ENCODE measurements at places on chromosomes 3 and 15.
A peak's percentile ranks its signal among the peaks of the same experiment; 100 is the strongest.

DNA sequence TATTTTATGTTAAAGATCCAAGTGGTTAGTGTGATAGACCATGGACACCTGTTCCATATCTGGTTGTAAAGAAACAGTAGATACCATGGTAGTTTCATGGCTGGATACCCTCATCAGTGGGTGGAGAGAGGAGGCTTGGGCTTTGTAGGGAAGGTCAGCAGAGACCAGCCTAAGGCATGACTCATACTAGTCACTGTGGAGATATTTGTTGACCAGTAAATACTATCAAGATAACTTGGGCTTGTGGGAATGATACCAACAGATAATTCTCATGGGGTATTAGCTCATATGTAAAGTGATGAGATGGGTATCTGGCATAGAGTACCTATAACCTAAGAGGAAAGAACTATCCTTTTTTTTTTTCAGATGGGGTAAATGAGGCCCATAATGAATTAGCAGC is 354.5 kb downstream of the CACNA2D3 start:
- DNase-seq: no peak

DNA sequence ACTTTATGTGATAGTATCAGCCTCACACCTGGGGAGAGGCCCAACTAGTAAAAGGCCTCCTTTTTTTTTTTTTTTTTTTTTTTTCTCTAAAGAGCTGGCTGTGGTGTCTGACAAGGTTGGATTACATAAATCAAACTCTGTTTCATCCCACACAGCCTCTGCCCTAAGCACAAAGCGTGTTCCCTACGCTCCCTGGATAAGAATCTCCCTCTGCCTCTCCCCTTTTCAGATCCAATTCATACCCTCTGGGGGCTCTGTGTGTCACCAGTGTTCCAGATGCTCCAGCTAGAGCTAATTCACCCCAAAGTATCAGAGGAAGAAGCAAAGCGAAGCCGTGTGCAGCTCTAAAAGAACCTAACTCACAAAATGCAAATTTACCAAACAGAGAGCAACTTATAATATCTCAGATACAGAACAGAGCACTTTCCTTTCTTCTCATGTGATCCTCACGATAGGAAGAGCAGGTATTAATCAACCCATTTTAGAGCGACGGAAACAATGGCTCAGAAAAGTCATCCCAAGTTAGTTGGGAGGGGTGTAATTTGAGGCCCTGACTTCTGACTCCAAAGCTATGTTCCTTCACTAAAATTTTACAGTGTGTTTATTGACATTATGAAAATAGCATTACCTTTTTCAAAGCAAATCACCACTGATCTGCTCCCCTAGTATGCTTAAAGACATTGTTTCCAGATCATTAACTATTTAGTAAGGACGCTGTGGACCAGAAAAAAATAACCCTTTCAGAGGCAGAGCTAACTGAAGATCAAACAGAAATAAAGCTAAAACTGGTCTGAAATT is 12.4 kb downstream of the BMF start:
- no peak for DNase-seq

DNA sequence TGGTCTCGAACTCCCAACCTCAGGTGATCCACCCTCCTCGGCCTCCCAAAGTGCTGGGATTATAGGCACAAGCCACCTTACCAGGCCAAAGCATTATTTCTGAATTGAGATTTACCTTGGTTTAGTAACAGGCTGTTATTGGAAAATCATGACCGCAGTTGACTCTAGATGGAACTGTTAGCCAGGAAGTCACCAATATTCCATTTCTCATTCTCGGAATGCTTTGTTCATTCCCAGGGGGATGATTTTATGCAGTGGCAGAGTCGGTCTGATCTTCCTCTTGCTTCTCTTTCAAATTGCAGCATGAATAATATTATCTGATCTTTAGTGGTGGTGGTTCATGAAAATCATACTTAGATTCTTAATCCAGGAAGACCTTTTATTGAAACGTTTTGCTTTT is 195.5 kb upstream of the MBNL1 start:
- DNase-seq: no peak

DNA sequence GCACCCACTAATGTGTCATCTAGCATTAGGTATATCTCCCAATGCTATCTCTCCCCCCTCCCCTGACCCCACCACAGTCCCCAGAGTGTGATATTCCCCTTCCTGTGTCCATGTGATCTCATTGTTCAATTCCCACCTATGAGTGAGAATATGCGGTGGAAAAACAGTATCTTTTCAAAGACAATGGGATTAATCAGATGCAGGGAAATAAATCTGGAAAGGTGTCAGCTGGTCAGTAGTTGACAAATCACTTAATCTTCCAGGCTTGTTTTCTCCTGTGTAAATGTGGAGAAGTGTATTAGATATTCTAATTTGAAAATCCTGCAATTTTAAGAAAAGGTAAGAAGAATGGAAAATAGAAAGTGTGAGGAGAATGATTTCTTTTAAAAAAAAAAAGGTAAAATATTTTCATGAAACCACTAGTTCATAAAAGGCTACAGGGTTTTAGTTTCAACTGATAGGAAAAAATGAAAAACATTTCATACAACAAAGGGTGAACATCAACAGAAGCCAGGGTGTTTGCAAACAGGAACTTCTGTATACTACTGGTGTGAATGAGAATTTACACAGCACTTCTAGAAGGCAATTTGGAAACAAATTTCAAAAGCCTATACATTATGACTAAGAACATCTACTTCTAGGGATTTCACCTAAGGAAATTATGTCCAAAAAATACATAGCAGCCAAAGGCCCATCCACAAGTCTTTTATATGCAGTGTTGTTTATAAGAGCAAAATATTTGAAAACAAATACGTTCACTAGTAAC is 113.5 kb downstream of the CBLB start:
- DNase-seq: no peak

DNA sequence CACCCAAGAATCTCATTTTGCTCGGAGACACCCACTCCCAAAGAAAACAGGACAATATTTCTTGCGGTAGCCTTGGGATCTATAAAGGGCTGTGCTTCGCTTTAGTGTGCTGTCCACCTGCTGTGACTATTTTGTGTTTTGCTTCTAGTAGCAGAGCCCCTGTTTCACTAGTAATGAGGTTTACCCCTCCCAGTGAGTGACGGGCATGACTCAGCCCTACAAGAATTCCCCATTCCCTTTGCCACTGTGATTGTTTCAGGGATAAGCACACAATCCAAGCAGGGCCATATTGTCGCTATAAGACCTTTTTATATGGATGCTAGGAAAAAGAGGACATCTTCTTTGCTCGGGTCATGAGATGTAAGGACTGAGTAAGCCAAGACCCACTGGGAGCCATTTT is 62.5 kb upstream of the FOXB1 start:
- no peak for DNase-seq

- no peak for DNase-seq
Measured at GRCh38 chr3:25033407-25034029, 394.5 kb upstream of the RARB start.

DNA sequence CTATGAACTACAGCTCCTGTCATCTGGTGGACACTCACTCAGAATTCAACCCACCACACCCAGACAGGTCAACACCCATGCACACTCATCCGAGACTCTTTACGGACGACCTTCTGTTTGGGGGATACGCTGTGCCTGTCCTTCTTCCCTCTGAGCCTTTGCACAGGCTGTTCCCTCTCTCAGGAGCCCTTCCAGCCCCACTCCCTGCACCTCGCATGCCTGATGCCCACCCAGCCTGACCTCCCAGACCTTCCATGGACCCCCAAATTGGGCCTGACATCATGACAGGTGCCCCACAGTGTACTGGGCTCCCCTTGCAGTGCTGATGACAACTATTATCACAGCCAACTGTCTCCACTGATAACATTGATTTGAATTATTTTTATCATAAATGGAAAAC is 135.8 kb downstream of the NSMCE3 start:
- no peak for DNase-seq

- no peak for DNase-seq
Measured at GRCh38 chr15:96610757-96611156, 280.3 kb downstream of the NR2F2 start.

DNA sequence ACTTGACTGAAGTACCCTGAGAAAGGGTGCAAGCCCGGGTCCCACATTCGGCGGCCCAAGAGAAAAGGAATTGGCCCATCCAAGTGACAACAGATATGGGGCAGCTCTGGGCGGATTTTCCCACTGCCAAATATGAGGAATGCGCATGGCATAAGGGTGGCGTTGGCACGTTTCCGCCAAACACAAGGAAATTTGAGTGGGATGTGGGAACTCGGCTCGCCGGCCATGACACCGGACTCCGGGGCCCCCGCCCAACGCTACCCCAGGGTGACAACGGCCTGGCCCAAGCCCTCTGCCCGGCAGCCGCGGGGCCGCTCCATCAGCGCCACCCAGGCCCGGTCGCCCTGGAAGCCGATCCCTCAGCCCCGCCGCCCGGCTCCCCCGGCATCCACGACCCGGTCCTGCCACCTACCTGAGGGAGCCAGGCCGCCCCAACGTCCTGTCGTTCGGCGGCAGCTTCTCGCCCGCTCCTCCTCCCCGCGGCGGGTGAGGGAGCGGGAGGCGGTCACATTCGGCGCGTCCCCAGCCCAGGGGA is 449 bp downstream of the RAF1 start:
- DNase-seq: no peak

DNA sequence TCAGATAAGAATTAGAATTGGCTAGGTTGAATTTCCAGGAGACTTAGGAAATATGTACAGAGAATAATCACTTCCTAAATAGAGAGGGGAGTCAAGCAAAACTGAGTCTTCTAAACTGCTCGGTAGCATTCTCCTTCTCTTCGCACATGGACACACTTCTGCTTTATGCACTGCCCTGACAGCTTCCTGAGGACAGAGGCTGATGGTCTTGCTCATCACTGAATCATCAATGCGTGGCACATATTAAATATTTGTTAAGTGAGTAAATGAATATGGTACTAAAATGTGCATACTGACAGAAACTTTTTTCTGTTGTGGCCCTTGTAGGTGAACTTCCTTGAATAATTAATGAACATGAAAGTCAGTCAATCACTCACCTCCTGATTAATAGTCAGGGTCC is 315.5 kb downstream of the FHIT start:
- DNase-seq: no peak

DNA sequence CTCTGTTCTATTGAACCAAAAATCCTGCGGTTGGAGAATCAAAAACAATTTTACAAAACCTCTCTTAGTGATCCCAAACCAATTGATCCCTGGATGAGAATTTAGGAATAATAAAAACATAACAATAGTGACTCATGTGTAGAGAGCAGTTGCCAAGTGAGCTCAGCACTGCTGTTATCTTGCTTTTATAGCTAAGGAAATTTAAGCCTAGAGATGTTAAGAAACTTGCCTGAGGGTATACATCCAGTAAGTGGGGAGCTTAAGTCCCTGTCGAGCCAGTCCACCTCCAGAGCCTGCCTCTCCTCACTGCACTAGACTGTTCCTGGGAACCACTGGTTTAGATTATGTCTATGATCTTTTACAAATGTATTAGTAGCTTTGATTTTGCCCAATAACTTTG is 358.4 kb upstream of the LMCD1 start:
- DNase-seq: no peak

- DNase-seq: no peak
Measured at GRCh38 chr3:84042399-84043106, 916.2 kb upstream of the CADM2 start.

DNA sequence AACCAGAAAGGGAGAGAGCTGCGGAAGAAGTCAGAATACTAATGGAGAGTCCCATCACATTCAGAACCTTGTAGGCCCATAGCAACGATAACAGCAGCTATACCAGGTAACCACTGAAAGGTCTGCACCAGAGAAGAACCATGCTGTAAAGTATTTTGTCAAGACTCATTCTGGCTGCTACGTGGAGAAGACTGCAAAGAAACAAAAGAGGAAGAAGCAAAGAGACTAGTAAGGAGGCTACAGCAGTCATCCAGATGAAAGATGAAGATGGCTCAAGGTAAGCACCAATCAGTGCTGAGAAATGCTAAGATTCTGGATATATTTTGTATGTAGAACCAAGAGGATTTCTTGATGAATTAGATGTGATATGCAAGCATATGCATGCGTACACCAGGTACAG is 39.6 kb downstream of the ACAP2 start:
- no peak for DNase-seq

GRCh38 chr3:49417516-49418120 is 4.7 kb downstream of the AMT start:
- DNase-seq: no peak

- DNase-seq: no peak
Measured at GRCh38 chr3:193650585-193650984, 57.6 kb downstream of the OPA1 start.

GRCh38 chr15:81338170-81339007 is 14.4 kb upstream of the STARD5 start:
- no peak for DNase-seq

- DNase-seq: no peak
Measured at GRCh38 chr3:101849714-101850245, 466 bp downstream of the NFKBIZ start.

GRCh38 chr3:160061525-160061924 is 72.9 kb downstream of the IL12A start:
- DNase-seq: no peak

DNA sequence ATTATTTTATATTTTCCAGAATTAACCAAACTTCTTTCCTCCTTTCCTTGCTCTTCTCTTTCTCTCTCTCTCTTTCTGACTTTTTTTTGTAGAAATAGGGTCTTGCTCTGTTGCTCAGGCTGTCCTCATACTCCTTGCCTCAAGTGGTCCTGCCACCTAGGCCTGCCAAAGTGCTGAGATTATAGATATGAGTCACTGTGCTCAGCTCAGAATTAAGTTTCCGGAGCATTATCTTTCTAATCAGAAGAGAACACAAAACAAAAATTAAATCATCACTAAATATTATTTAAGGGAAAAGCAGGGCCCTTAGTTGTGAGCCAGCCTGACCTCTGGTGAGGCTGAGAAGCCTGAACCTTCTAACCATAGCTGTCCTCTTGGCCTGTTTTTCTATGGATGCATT is 168.2 kb downstream of the SOX2 start:
- DNase-seq: no peak

DNA sequence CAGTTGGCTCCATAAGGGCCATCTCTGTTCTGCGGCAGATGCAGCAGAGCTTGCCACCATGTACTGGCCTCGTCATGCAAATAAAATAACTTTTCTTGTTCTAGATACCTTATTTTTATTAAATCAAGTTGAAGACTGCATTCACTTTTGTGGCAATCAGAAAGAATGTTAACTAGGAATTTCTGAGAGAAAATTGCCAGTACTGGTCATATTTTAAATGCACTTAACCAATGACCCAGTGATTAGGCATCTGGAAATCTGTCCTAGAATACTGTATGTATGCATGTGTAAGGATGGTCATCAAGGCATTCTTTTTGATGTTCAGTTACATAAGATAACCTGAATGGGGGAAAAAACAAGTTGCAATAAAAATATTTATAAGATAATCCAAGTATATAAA is 34.2 kb upstream of the CSPG5 start:
- DNase-seq: no peak

GRCh38 chr3:12898290-12898964 is 57.1 kb upstream of the RPL32 start:
- DNase-seq: no peak

DNA sequence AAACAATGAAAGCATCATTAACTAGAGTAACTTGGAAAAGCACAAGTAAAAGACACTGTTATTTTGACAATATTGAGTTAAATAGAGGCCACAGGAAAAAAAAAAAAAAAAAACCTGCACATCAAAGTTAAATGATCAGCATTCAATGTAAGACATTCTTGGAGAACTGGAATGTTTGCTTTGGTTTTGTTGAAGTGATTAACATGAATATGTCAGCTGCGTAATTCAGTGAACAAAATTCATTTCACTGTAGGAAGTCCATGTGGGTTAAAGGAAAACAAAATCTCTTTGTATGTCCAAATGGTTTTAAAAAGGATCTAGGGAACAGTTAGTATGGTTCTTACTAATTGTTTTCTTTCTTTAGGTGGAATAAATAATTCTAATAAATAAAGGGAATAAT is 252.8 kb upstream of the CNTN6 start:
- no peak for DNase-seq

- peak; percentile 9 for DNase-seq
Measured at GRCh38 chr3:63349583-63350573, 71.8 kb downstream of the SYNPR start.
